Esophagus (tissue), 2 donors: ENCODE measurements at places on chromosomes 6 and 20. TPM values are rescaled to one million over a fixed set of nuclear protein-coding genes. Genes with fewer than 3 reads are reported as not detected.

SNTA1 gene
- 10.9 TPM for polyA plus RNA-seq

GMPR gene
- polyA plus RNA-seq, result 2.5 TPM

DXO gene
- polyA plus RNA-seq, result 16.5 TPM

REPS1 gene
- 24.8 TPM for polyA plus RNA-seq

ANKS1A gene
- polyA plus RNA-seq, result 6.3 TPM

LAMA5 gene
- 79.9 TPM for polyA plus RNA-seq

GRIK2 gene
- 0.06 TPM for polyA plus RNA-seq

OR2H2 gene
- not detected for polyA plus RNA-seq

DPPA5 gene
- polyA plus RNA-seq, result not detected

LRFN2 gene
- polyA plus RNA-seq, result 0.28 TPM

SLC17A3 gene
- polyA plus RNA-seq, result not detected

CCN6 gene
- polyA plus RNA-seq, result not detected

FAM209B gene
- polyA plus RNA-seq, result 0.43 TPM

TAF8 gene
- polyA plus RNA-seq, result 6.0 TPM

CST5 gene
- not detected for polyA plus RNA-seq

ZNF76 gene
- 26.9 TPM for polyA plus RNA-seq

RIMS1 gene
- 0.45 TPM for polyA plus RNA-seq

COX4I2 gene
- polyA plus RNA-seq, result 2.6 TPM

HLA-A gene
- polyA plus RNA-seq, result 259 TPM

AKAP7 gene
- 2.3 TPM for polyA plus RNA-seq

PGC gene
- polyA plus RNA-seq, result 13.4 TPM

TINAG gene
- polyA plus RNA-seq, result not detected

ANGPT4 gene
- polyA plus RNA-seq, result 0.08 TPM

KIFC1 gene
- polyA plus RNA-seq, result 15.0 TPM

TUBB1 gene
- not detected for polyA plus RNA-seq

FAM83C gene
- 35.9 TPM for polyA plus RNA-seq

SDC4 gene
- 64.6 TPM for polyA plus RNA-seq

TRIM40 gene
- not detected for polyA plus RNA-seq

BIRC7 gene
- 0.04 TPM for polyA plus RNA-seq

ROMO1 gene
- 335 TPM for polyA plus RNA-seq

SPATS1 gene
- not detected for polyA plus RNA-seq

SASH1 gene
- polyA plus RNA-seq, result 29.6 TPM

ADGRF1 gene
- 47.9 TPM for polyA plus RNA-seq

CSTF1 gene
- 3.8 TPM for polyA plus RNA-seq

EIF6 gene
- 186 TPM for polyA plus RNA-seq

FOXA2 gene
- 0.01 TPM for polyA plus RNA-seq

KCNK15 gene
- 0.76 TPM for polyA plus RNA-seq

DYNLT2 gene
- 1.3 TPM for polyA plus RNA-seq

OPN5 gene
- polyA plus RNA-seq, result not detected

PDE7B gene
- 0.18 TPM for polyA plus RNA-seq

PRSS35 gene
- 0.02 TPM for polyA plus RNA-seq
